ENCODE measurements at places on chromosomes 6 and 20.

DNA sequence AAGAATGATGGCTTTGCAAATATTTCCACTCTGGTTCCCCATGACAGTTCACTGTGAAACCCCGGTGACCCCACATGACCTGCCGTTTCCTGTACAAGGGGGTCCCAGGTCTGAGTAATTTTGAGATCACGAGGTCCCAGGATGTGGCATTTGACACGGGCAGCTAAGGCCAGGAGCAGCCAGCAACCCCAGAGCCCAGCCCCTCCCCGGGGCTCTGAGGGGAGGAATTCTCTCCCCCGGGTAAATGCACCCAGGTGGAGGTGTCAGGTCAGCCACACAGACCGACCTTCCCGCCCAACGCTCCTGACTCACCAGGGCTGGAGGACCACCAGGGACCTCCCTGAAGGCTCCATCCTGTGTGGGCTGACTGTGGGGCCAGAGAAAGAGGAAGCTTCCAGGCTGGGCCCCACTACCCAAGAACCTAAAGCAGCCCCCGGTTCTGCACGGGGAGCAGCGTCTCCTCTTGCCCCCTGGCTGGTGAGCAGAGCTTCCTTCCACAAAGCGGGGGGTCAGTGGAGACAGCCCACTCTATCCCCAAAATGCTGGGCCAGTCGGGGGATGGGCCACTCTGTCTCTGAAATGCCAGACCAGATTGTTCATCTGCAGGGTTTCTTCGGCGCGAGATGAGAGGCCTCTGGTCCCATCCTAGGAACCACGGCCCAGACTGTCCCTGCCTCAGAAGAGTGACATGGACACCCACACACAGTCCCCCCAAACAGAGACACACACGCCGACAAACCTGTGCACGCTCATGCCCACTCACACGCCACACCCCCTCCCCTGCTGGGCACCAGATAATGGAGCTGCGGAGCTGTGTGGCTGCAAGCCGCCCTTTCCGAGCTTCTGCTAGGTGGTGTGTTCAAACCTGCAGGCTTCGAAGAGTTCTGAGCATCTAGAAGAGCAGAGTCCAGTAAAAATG is 23.4 kb upstream of the SLCO4A1 start:
- no peak for DNase-seq

DNA sequence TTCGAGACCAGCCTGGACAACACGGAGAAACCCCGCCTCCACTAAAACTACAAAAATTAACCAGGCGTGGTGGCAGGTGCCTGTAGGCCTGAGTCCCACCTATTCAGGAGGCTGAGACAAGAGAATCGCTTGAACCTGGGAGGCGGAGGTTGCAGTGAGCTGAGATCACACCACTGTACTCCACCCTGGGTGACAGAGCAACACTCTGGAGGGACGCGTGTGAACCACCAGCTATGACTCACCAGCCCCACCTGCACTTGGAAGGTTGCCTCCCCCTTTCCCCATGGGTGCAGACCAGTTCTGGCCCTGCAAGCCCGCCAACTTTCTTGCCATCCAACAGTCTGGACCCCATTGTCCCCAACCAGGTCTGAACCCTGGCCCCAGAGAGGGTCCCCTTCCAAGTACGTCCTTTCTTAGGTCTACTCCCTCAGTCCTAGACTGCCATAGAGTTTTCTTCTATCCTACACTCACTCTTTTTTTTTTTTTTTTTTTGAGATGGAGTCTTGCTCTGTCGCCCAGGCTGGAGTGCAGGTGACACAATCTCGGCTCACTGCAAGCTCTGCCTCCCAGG is 29.2 kb downstream of the ATP9A start:
- no peak for DNase-seq

DNA sequence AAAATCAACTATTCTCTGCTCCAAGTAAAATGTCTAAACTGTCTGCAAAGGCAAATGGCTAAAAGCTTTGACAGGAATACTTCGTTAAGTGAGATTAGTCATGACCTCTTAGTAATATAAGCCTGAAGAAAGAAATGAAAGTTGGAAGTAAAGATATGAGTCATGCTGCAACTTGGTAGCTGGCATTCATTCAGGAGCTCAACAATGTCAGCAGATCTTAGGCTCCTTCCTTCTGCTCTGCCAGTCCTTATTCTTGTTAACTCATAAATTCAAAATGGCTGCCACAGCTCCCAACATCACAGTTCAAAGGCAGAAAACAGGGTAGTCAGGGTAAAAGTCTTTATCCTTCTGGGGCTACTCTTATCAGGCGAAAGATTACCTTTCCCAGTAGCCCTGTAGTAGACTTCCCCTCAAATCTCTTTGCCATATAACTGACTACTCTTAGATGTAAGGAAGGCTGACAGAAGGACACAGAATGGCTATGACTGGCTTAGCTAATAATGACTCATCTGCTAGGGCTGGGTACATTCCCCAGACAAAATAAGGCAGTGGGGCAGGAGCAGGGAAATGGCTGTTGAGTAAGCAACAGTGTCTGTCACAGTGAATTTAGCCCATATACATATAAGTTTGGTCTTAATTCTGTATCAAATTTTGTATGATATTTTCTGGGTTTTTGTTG is 24.4 kb upstream of the C6orf62 start:
- no peak for DNase-seq

GRCh38 chr6:72367439-72367838 is 254.4 kb upstream of the KCNQ5 start:
- no peak for DNase-seq

DNA sequence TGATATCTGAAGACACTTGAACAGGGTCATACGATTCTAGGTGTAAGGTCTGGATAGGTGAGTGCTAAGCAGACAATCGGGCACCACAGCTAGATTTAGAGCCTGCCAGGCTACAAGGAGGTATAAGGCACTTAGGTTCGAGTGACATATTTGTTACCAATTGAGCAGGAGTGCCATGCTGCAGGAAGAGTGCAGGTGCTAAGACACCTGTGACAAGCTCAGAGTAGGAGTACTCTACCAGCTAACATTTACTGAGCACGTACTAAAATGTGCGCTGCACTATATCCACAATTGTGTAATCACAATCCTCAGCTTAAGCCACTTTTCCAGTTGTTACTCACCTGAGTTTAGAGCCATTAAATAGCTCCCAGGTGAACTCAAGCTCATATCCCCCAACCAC is 227.8 kb upstream of the MOCS1 start:
- DNase-seq, result no peak

- DNase-seq, result no peak
These were observed 1097.2 kb upstream of the GJE1 start for GRCh38 chr6:141035312-141036200.

DNA sequence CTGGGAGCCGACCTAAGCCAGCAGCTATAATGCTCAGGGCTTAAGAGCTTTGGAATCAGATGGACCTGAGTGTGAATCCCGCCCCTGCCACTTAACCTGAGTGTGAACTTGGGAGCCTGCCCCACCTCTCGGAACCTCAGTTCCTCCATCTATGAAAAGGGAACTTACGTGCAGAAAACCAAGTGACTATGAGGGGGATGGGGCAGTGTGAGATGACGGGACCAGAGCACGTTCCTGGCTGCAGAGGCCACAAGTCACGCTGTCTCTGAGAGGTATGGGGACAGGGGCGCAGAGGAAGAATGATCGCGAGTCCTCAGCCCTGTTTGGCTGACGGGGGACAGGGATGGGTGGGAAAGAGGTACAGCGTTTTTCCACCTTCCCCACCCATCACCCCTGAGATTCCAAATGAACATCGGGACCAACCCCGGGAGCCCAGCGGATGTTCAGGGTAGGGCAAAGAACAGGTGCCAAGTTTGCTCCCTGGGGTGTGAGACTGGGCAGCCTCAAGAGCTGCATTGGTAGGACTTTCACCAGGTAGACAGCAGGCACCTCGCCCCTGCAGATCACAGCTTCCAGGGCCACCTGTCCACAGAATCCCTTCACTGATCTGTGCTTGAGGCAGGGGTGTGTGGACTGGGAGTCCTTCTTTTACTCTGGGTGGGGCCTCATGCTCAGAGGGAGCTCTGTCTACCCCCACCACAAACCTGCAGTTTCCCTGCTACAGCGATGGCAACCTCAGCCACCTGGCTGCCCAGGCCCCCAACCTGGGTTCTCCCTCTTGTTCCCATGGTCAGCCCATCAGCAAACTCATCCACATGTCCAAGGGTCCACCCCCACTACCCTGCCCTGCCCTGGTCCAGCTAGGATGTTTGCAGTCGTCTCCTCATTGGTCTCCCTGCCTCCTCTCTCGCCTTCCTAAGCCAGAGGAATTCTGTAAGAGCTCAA is 85.8 kb downstream of the CEBPB start:
- no peak for DNase-seq

DNA sequence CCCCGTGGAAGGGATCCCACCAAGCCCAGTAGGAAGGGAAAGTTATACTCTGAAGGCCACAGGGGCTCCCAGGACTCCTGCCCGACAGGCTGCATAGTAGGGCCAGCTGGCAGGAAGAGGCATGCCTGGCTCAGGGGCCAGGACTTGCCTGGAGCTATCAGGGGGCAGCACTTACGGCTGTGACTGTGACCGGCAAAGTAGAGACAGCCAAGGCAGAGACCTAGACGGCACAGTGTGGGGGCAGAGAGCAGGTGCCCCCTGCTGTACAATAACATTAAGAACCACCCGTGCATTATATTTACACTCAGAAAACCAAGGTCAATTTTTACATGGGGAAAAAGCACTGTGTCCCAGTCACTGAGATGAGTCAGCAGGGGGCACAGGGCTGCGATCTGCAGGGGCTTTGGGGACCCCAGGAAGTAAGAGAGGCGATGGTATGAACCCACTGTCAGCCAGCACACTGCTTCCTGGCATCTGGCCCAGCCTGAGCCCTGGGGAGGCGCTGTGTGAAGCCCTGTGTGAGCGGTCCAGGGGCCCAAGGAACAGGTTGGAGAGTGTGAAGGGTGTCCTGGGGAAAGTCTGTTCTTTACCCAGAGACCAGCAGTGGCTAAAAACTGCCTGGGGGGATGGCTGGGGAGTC is 9.9 kb downstream of the CCDC167 start:
- DNase-seq, result no peak

DNA sequence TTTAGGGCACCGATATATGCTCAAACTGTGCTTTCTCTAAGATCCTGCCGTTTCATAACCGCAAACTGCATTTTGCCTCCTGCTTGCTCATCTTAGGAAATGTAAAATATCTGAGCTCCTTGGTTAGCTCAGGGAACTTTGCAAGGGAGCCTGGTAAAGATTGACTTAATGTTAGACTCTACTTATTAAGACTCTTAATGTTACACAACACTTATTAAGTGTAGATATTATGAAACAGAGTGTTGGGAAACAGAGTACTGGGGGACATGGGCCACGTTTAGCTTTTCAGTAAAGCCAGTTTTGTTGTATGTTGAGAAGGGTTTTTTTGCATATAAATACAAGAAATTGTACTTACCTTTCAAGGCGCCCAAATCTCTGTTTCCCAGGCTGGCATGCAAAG is 1.9 kb downstream of the LTV1 start:
- DNase-seq, result no peak

DNA sequence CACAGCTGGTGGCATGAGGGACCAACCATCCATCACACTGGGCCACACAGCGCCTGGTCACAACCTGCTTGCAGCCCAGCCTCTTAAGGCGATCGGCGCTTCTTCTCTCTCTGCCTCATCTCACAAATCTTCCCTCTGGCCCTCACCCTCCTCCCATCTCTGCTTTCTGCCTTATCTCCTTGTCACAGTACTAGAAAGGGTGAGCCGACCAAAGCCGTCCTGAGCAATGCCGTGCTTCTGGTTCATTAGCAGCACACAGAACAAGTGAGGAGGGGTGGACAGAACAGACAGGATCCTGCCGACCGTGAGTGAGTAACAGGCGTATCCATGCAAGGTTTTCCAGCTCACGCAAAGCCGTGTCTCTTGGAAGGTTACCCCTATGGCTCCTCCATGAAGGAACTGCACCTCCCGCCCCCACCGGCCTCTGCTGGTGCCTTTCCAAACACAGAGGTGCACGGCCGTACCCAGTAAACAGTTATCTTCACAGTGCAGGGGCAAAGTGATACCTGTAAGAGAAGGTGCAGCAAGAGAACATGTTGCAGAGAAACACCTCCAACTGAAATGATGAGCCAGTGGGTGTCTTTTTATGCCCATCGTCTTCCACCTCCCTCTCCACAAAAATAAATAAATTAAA is 331.7 kb downstream of the FARS2 start:
- no peak for DNase-seq

DNA sequence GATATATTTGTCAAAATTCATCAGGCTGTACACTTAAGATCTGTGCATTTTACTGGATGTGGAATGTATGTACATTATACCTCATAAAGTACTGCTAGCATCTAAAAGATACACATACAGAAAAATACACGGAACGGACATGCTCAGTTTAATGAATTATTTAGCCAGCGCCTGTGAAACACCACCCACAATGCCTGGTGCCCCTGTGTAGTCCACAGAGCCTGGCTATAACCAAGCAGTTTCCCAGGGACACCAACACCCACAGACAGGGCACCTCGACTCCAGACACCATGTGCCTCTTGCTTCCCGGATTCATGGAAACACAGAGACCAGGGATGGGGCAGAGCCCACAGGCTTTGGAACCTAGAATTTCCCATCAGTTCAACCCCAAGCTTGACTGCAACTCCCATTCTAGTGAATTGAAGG is 17.4 kb upstream of the ARMC12 start:
- DNase-seq, result no peak

GRCh38 chr20:58707770-58708169 is 15.2 kb downstream of the NPEPL1 start:
- no peak for DNase-seq

- no peak for DNase-seq
These were observed 481.5 kb upstream of the JAG1 start for GRCh38 chr20:11155156-11155756.

GRCh38 chr6:167840526-167841179 is 13.9 kb downstream of the AFDN start:
- no peak for DNase-seq

DNA sequence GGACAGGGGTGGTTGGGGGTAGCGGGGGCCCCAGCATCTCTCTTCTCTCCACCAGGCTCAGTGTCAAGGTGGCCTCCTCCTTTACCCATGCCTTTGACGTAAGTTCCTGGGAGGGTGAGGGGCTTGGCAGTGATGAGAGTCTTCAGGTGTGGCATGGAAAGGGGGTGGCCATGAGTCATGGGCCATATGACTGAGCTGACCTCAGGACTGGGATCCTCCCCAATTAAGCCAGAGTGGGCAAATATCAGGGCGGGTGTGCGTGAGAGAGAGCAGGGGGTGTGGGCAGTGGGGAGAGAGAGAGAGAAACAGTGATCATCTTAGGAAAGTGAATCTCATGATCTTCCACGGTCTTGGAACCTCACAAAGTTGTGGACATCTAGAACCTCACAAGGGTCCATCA is 8.2 kb upstream of the BPIFB4 start:
- DNase-seq, result no peak

DNA sequence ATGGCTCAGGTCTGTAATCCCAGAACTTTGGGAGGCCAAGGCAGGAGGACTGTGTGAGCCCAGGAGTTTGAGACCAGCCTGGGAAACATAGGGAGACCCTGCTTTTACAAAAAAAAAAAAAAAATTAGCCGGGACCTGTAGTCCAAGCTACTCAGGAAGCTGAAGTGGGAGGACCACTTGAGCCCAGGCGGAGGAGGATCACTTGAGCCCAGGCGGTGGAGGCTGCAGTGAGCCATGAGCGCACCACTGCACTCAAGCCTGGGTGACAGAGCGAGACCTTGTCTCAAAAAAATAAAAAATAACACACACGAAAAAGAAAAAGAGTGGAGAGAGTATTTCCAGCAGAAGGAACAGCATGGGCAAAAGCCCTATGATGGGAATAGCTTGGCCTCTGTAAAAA is 2.0 kb downstream of the TTLL9 start:
- DNase-seq, result no peak
